Naive thymus-derived CD8-positive, alpha-beta T cell (primary cell): ENCODE measurements at places on chromosomes 5 and 9. TPM values are rescaled to one million over a fixed set of nuclear protein-coding genes. Genes with fewer than 3 reads are reported as not detected.

GRCh38 chr5:111511831-111512374 is 432 bp downstream of the STARD4 start:
- peak overlapping the region; percentile 100 for H3K4me3 ChIP-seq
- peaks cover 12% of the 10 kb centered on the region for H3K4me1 ChIP-seq
- H3K27me3 ChIP-seq, result no peaks in the 10 kb centered on the region
- no peaks in the 10 kb centered on the region for H3K36me3 ChIP-seq
- peak overlapping the region; percentile 97 for H3K27ac ChIP-seq
- DNase-seq, result no peak

Gene SELENOP
- total RNA-seq, result 3.9 TPM

Gene PHF24
- total RNA-seq, result not detected

- no peaks in the 10 kb centered on the region for H3K36me3 ChIP-seq
- no peaks in the 10 kb centered on the region for H3K4me1 ChIP-seq
- H3K4me3 ChIP-seq, result no peak overlapping the region
- H3K27me3 ChIP-seq, result peaks cover 17% of the 10 kb centered on the region
- DNase-seq, result no peak
- no peak overlapping the region for H3K27ac ChIP-seq
Observed at GRCh38 chr9:89036383-89036782, 45.1 kb downstream of the S1PR3 start.

- H3K36me3 ChIP-seq, result no peaks in the 10 kb centered on the region
- no peak for DNase-seq
- no peak overlapping the region for H3K27ac ChIP-seq
- H3K27me3 ChIP-seq, result no peaks in the 10 kb centered on the region
Observed at GRCh38 chr5:58094031-58094430, 365.9 kb downstream of the PLK2 start.

Gene CAMK4
- total RNA-seq, result 307 TPM

- DNase-seq, result no peak
- H3K4me1 ChIP-seq, result no peaks in the 10 kb centered on the region
- H3K27me3 ChIP-seq, result peaks cover 36% of the 10 kb centered on the region
- H3K36me3 ChIP-seq, result no peaks in the 10 kb centered on the region
- H3K4me3 ChIP-seq, result no peak overlapping the region
- H3K27ac ChIP-seq, result no peak overlapping the region
Observed at GRCh38 chr5:122723606-122724352, 51.1 kb upstream of the SNX2 start.

DNA sequence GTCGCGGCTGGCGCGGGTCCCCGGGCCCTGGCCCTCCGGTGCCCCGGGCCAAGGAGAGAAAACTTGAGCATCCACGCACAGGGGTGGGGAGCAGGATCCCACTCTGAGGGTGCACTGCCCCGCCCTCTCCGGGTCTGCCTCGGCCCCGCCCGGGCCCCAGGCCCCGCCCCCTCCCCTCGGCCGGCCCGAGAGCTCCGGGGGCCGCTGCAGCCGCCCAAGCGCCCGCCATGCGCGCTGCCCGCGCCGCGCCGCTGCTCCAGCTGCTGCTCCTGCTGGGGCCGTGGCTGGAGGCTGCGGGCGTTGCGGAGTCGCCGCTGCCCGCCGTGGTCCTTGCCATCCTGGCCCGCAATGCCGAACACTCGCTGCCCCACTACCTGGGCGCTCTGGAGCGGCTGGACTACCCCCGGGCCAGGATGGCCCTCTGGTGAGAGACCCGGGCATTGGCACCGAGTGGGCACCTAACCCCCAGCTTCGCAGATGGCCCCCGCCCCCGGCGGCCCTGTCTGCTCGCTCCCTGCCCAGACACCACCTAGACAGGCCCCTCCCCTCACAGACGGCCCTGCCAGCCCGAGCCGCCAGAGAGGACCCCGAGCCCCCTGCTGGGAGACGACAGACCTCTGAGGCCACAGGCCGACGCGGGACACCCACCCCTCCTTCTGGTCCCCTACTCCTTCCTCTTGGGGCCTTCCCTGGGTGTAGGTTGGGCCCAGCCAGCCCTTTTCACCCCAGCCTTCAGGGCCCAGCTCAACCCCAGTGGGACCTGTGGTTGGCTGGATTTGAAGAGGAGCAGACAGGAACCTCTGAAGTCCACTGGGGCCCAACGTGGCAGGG is at the start of gene CERCAM:
Gene CERCAM (plus strand): TSS at position 207 of the 831 bp plus-strand sequence. CDS start 21 bp downstream, at position 228.
- H3K4me3 ChIP-seq, result peak within 1 kb of the TSS; percentile 78
- peak within 1 kb of the TSS; percentile 58 for H3K27ac ChIP-seq
- no peaks in the 10 kb centered on the region for H3K36me3 ChIP-seq
- peaks cover 25% of the 10 kb centered on the region for H3K27me3 ChIP-seq
- peaks cover 13% of the 10 kb centered on the region for H3K4me1 ChIP-seq

GRCh38 chr9:135476561-135477355 is 2.8 kb upstream of the PPP1R26 start:
- peaks cover 6% of the 10 kb centered on the region for H3K4me1 ChIP-seq
- peaks cover 22% of the 10 kb centered on the region for H3K27me3 ChIP-seq
- H3K36me3 ChIP-seq, result peaks cover 2% of the 10 kb centered on the region
- DNase-seq, result no peak
- no peak overlapping the region for H3K4me3 ChIP-seq

- no peaks in the 10 kb centered on the region for H3K36me3 ChIP-seq
- peaks cover 27% of the 10 kb centered on the region for H3K4me1 ChIP-seq
- H3K27me3 ChIP-seq, result peaks cover 3% of the 10 kb centered on the region
- H3K4me3 ChIP-seq, result no peak overlapping the region
Observed at GRCh38 chr5:124902097-124902821, 155.8 kb upstream of the ZNF608 start.

Gene DAPK1
- total RNA-seq, result 1.9 TPM

Gene NOP16
- 21.8 TPM for total RNA-seq

Gene LCN9
- total RNA-seq, result not detected

Gene GPR151
- total RNA-seq, result not detected

DNA sequence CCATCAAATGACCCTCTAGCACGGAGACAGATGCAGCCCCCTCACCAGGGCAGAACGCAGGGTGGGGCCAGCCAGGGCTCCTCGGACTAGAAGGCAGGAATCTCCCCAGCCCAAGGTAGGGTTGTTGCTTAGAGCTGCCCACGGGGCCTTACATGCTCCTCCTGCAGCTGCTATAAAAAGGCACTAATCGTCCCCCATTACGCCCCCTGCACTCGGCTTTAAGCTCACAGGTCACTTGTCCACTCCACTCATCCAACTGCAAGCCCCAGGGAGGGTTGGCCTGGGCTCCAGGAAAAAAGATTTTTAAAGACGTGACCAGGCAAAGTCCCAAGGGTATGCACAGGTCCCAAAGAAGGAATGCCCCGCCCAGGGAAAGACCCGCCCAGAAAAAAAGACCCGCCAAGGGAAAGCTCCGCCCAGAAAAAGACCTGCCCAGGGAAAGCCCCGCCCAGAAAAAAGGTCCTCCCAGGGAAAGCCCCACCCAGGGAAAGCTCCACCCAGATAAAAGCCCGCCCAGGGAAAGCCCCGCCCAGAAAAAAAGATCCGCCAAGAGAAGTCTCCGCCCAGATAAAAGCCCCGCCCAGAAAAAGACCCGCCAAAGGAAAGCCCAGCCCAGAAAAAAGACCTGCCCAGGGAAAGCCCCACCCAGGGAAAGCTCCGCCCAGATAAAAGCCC is 11.1 kb downstream of the GRIN1 start:
- H3K4me3 ChIP-seq, result no peak overlapping the region
- no peak for DNase-seq
- H3K36me3 ChIP-seq, result no peaks in the 10 kb centered on the region

DNA sequence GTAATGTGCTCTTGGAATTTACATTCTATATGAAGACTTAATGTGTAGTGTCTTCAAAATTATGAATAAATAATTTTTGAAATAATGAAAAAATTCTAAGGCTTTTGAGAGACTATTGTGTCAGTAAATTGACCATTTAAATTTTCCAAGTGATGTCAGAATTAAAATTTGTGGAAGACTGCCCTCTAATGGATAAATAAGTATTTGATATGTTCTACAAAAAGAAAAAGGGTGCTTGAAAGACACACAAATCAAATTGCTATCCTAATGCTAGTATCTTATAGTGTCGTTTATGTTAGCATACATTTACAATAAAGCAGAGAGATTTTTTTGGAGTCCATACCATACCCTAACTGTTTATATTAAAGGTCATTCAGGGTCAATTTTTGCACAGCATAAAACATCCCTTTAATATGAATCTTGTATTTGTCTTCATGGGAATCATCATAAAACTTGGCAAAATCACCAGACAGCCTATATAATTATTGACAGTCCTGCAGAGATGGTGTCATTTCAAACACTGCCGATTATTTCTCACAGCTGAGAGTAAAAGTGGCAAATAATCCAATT is 120.8 kb upstream of the SLC27A6 start:
- no peak overlapping the region for H3K4me3 ChIP-seq
- no peak for DNase-seq
- H3K27ac ChIP-seq, result no peak overlapping the region
- peaks cover 15% of the 10 kb centered on the region for H3K36me3 ChIP-seq
- H3K4me1 ChIP-seq, result no peaks in the 10 kb centered on the region
- H3K27me3 ChIP-seq, result no peaks in the 10 kb centered on the region

DNA sequence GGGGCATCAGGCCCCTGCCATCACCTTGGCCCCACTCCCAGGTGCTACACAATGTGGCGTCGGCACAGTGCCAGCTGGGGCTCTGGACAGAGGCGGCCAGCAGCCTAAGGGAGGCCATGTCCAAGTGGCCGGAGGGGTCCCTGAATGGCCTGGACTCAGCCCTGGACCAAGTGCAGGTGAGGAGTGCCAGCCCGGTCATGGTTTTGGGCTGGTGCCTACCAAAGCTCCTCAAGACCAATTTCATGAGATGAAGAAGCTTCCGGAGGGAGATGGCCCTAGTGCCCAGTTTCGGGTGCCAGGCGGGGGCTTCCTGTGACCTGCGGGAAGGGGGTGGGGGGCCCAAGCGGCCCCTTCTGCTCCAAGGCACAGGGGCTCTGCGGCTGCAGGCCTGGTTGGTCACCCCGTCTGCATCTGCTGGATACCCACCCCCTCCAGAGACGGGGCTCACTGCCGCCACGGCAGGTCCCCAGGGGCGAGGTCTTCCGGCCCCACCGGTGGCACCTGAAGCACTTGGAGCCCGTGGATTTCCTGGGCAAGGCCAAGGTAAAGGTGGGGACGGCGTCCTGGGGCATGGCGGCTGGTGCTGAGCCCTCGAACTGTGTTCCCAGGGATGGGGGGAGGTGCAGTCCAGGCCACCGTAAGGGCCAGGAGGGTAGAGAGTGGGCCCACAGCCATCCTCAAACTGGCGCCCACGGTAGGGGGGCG is 5.8 kb downstream of the NOXA1 start:
- no peak overlapping the region for H3K4me3 ChIP-seq
- no peak for DNase-seq
- H3K27me3 ChIP-seq, result no peaks in the 10 kb centered on the region
- H3K36me3 ChIP-seq, result no peaks in the 10 kb centered on the region

Gene YIPF5
- total RNA-seq, result 37.1 TPM

- no peaks in the 10 kb centered on the region for H3K27me3 ChIP-seq
- no peak overlapping the region for H3K4me3 ChIP-seq
- DNase-seq, result no peak
- no peaks in the 10 kb centered on the region for H3K4me1 ChIP-seq
- no peak overlapping the region for H3K27ac ChIP-seq
Observed at GRCh38 chr9:16245756-16246440, 624.6 kb downstream of the BNC2 start.

- no peak overlapping the region for H3K27ac ChIP-seq
- H3K4me1 ChIP-seq, result no peaks in the 10 kb centered on the region
- H3K36me3 ChIP-seq, result no peaks in the 10 kb centered on the region
- H3K4me3 ChIP-seq, result no peak overlapping the region
Observed at GRCh38 chr5:138853132-138853531, 22.0 kb downstream of the LRRTM2 start.

Gene BTNL8
- not detected for total RNA-seq

Gene LMX1B
- not detected for total RNA-seq

GRCh38 chr5:119651486-119651885 is 22.1 kb downstream of the FAM170A start:
- no peak overlapping the region for H3K4me3 ChIP-seq
- H3K27me3 ChIP-seq, result peaks cover 19% of the 10 kb centered on the region
- DNase-seq, result no peak
- no peaks in the 10 kb centered on the region for H3K4me1 ChIP-seq

Gene PITX1
- not detected for total RNA-seq

GRCh38 chr5:153907170-153907775 is 131.4 kb downstream of the FAM114A2 start:
- no peaks in the 10 kb centered on the region for H3K4me1 ChIP-seq
- H3K27ac ChIP-seq, result no peak overlapping the region
- H3K4me3 ChIP-seq, result no peak overlapping the region
- H3K36me3 ChIP-seq, result no peaks in the 10 kb centered on the region

GRCh38 chr5:57824047-57824446 is 341.4 kb upstream of the ACTBL2 start:
- H3K27me3 ChIP-seq, result peaks cover 13% of the 10 kb centered on the region
- H3K36me3 ChIP-seq, result no peaks in the 10 kb centered on the region
- no peak for DNase-seq
- H3K4me3 ChIP-seq, result no peak overlapping the region
- no peak overlapping the region for H3K27ac ChIP-seq

DNA sequence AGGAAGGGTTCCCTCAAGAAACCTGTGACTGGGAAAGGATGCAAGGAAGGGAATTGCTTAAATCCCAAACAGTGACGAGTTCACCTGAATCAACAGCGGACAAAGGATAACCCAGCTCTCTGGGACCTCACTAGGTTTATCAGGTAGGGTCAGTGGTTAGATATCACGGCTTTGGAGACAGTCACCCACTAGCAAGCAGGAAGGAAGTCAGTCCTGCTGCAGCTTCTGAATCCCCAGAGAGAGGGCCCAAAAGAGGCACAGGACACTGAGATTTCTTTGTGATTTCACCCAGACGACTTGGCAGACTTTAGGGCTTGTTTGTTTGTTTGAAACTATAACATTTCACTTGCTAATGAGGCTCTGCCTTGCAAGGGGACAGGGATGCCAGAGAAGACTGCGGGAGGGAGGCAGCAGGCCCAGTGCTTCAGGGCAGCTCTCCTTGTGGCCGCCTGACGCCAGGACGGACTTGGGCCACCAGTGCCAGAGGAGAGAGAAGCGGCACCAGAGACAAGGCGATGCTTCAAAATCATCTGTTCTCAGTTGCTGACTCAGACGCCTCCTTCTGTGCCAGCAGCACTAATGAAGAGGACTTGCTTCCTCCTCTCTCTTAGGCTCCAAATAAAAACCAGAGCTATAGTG is 275.6 kb upstream of the SLC30A5 start:
- no peak for DNase-seq
- no peaks in the 10 kb centered on the region for H3K36me3 ChIP-seq
- H3K4me3 ChIP-seq, result no peak overlapping the region
- H3K27me3 ChIP-seq, result no peaks in the 10 kb centered on the region
- no peaks in the 10 kb centered on the region for H3K4me1 ChIP-seq

DNA sequence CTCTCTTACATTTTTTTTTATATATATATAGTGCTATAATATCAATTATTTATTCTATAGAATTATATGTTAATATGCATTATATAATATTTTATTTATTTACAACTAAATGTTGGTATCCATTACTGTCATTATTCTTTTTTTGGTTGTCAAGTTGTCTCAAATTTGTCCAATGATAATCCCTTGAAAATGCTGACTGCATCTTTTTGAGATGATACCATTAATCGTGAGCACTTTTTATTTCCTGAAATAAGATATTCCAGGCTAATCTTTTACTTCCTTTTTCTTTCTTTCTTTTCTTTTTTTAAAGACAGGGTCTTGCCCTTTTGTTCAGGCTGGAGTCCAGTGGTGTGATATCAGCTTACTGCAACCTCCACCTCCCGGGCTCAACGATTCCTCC is 12.7 kb upstream of the MPDZ start:
- peaks cover 3% of the 10 kb centered on the region for H3K36me3 ChIP-seq
- DNase-seq, result no peak
- H3K27ac ChIP-seq, result no peak overlapping the region
- H3K27me3 ChIP-seq, result no peaks in the 10 kb centered on the region
